ENCODE measurements at places on chromosomes 1 and 21.
A peak's percentile ranks its signal among the peaks of the same experiment; 100 is the strongest.

DNA sequence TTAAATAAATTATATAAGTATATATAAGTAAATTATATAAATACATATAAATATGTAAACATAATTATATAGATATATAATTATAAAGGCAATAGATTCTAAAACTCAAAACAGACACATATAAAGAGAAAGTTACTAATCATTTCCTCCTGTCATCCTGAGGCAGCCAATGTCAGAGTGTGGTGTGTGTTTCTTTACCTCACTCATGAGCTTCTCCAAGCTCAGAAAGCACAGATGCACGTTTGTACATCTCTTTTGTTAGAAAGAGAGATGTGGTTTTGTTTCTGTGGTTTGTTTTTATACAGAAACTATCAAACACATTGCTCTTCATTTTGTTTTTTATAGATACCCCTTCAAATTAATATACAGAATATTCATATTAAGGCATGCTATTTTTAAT is 594.8 kb downstream of the USP25 start:
- no peak for DNase-seq

DNA sequence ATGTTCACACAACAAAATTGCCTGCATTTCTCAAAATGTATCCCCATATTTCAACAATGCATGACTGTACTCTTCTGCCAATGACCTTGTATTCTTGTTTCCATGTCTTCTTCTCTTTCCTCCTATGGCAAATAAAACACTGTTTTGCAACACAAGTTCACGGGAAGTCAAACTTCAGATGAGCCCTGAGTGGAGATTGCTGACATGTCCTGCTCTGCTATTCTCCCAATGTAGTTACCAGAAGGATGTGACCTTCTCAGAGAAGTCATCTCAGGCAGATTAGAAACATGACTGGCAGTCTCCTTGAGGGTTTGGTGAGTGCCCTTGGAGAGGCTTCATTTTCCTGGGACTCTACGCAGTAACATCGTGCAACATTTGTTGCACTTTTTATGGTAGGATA is 15.6 kb downstream of the FCGR2B start:
- no peak for DNase-seq

DNA sequence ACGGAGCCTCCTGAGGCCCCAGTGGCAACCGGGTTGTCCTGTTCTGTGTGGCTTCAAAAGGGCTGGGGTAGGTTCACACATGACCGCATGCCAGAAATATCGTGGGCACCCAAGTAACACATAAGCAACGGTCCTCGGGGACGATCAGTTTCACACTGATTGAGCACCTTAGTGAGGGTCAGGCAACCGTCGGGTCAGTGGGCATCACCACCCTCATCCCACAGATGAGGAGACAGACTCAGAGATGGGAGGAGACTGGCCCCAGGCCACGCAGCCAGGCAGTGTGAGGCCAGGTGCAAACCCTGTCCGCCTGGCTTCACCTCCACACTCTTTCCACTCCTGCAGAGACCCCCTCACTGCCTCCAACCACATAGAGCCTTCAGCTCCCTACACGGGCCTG is 309.8 kb downstream of the MATN1 start:
- DNase-seq, result no peak

DNA sequence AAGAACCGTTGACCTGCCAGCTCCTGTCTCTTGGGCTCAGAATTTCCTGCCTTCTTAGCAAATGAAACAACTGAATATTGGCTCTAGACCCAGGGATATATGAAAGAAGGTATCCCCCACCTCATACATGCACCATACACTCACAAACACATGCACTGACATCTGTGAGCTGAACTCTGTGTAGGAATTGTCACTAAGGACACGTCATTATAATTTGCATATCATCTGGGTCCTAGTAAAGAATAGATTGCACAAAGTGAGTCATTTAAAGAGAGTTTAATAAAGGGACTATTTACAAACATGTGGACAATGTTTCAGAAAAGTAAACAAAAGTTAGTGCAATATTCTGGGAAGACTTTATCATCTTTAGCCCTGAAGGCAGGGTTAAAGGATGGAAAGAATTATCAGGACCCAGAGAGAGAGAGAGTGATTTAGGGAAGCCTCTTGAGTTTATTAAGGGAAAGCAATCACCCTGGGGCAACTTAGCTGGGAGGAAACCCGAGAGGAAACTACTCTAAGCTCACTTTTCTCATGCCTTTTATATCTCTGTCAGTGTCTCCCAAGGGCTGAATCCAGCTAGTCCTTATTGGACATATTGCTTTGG is 74.1 kb upstream of the PLA2G4A start:
- no peak for DNase-seq

GRCh38 chr1:210104103-210104502 is 128.5 kb upstream of the SERTAD4 start:
- no peak for DNase-seq

GRCh38 chr1:156909671-156910070 is 10.8 kb upstream of the LRRC71 start:
- no peak for DNase-seq

- DNase-seq, result peak; percentile 11
These were observed 51.9 kb upstream of the DMRTA2 start for GRCh38 chr1:50474859-50475809.

GRCh38 chr1:32127409-32128198 is 19.7 kb downstream of the KPNA6 start:
- DNase-seq, result no peak

- DNase-seq, result no peak
These were observed 81.2 kb upstream of the RALGPS2 start for GRCh38 chr1:178643831-178644230.

DNA sequence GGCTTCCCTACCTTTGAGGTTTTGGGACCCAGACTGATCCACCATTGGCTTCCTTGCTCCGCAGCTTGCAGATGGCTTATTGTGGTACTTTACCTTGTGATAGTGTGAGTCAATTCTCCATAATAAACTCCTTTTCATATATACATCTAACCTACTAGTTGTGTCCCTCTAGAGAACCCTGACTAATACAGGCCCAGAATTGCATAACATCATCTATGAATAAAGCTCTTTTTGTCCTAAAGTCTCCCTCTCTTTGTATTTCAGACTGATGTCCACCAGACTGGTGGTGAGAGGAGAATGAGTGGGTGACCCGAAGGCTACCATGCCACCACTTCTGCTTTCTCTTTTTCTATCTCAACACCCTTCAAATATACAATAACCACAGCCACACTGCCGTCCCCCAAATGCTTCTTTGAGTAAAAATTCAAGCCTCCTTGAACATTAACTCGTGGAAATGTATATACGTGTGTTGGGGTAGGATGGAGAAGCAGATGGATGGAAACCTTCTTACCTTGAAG is 265.7 kb downstream of the PTBP2 start:
- no peak for DNase-seq

DNA sequence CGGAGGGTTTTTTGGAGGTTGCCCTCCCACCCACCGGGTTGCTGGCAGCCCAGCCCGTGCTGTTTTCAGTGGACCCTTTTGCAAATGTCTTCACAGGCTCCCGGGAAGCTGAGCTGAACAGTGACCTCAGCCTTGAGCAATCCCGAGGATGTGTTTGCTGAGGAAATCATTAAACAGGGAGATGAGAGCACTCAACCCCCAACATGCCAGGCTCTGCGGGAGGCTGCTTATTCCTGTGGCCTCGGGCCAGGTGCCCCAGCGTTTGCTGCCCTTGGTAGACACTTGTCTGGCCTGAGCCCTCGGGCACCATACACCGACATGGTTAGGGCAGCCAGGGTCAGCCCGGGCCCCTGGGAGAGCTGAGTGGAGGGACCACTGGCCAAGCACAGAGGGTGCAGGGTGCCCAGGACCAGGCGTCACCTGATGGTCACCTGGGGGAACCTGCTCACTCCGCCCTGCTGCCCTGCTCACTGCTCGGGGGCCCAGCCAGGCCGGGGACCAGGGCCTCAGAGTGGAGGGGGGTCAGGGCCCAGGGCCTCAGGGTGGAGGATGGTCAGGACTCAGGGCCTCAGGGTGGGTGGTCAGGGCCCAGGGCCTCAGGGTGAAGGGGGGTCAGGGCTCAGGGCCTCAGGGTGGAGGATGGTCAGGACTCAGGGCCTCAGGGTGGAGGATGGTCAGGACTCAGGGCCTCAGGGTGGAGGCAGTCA is 42.5 kb upstream of the POFUT2 start:
- no peak for DNase-seq

- no peak for DNase-seq
These were observed 303.6 kb downstream of the LMX1A start for GRCh38 chr1:165052936-165053335.

- no peak for DNase-seq
These were observed 16.0 kb upstream of the PIGV start for GRCh38 chr1:26771643-26772321.

- no peak for DNase-seq
These were observed 62.4 kb downstream of the PTPRC start for GRCh38 chr1:198701250-198701649.

- no peak for DNase-seq
These were observed 69.0 kb downstream of the ATP1B1 start for GRCh38 chr1:169175461-169175860.

DNA sequence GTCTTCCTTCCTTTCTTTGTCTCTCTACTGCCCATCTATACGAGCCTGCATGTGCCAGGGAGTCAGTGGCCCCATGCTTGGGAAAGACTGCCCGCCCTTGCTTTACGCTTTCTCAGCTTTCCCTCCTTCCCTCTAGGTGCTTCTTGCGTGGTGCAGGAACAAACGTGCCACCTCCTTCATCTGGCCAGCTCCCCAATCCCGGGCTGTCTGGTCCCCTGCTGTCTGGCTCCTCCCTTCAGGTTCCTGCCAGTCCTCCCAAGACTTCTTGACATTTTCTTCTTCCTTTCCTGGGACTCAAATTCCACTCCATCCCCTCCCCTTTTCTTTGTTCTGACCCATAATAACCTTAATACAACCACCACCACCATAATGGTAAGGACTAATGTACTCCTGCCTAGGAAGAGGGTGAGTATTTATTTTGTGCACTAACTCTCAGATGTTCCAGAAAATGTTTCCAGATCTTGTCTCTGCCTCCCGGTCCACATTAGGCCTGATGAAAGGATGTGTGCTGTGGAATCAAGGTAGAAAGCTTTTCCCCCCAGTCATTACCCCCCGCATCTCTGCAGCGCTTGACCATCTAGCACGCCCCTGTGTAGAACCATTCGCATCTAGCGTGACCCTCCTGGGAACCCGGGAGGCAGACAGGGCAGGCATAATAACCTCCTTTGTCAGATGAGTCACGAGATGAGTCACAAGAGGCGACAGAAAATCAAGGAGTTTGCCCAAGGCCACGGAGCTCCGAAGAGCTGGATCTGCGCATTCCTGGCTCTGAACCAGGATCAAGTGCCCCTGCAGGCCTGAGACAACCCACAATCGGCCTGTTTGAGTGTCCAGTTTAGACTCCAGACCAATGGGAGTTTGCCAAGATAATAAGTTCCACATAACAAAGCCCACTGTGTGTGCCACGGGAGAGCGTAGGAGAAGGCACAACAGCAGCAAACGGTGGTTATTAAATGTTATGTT is 60.1 kb upstream of the NEK2 start:
- DNase-seq, result no peak

DNA sequence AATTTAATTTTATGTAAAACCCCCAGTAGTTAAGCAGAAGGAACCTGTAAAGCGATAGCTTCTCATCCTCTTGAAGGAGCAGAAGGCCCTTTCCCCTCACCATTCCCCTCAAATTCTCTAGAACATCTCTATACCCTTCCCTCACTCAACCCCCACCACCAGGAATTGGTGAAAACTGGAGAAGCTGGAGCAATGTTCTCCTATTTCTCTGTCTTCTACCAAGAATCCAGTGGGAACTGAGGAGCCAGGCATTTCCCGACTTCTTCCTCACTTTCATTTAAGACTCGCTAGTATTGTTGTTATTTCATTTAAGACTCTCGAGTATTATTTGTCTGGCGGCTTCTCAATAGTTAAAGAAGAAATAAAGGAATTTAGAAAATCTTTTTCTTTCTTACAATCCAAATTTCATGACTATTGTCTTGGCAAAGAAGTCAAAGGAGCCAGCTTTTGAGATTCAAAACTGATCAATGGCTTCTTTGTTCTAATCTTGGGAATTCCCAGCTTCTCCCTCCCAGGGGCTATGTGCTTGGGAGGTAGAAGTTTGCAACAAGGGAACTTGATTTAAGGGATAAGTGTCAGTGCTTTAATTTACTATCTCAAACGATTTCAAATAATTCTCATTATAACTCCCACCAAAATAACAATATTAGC is 253.3 kb upstream of the ADGRL2 start:
- peak; percentile 38 for DNase-seq

- DNase-seq, result no peak
These were observed 225.2 kb downstream of the LTN1 start for GRCh38 chr21:28767523-28767922.

DNA sequence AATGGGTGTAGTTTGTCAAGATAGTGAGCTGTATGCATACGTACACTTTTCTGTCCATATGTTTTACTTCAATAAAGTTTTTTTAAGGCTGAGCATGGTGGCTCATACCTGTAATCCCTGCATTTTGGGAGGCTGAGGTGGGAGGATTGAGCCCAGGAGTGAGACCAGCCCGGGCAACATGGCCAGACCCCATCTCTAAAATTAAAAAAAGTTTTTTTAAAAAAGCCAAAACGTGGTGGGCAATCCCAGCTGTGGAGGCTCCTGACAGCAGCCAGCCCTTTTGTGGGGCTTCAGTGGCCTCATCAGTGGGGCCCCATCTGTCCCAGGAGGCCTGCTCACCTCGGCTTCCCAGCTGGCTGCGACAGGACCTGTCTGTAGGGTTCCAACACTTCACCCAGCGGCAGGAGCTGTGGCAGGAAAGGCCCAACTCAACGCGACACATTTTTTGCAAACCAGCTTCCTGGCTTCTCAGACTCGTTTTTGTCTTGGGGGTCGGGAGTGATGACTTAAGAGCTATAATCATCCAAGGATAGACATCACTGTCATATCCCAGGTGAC is 56.9 kb upstream of the LBR start:
- DNase-seq, result no peak

GRCh38 chr1:32303997-32304622 is 12.2 kb downstream of the HDAC1 start:
- no peak for DNase-seq

GRCh38 chr1:168135116-168135920 is 1.4 kb downstream of the GPR161 start:
- DNase-seq, result no peak

DNA sequence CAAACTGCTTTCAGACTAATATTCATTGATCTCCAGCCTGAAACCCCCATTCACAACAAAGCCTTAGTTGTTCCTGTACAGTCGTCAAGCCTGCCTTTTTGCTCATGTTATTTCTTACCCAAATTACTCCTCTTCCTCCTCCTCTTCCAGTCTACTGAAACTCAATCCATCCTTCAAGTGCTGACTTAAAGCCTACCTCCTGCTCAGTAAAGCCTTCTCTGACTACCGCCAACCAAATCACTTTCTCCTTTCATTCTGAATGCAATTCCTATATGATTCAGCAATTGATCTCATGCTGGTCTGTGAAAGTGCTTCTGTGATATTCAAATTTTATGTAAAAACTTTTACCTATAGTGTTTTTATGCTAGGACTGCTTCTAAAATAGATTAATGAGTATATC is 18.6 kb downstream of the TAF5L start:
- no peak for DNase-seq

- no peak for DNase-seq
These were observed 120.2 kb downstream of the ETS2 start for GRCh38 chr21:38925923-38926322.

DNA sequence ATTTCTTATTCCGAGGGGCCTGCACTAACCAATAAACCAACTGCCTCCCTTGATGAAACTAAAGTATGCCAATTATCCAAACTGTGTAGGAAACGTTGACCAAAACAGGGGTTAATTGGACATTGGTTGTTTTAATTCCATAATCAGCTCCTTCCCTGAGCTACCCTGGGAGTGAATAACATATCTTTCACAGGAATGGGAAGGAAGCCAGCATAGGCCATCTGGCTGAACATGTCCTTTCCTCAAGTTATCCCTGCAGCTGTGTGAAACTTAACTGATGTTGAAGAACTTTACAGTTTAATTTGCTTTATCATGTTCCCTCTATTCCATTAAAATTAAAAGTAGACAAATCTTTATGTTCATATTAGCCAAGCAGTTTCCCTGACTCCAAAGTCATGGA is 75.4 kb downstream of the NRIP1 start:
- DNase-seq, result no peak
